ENCODE measurements at places on chromosomes 5 and 9.

DNA sequence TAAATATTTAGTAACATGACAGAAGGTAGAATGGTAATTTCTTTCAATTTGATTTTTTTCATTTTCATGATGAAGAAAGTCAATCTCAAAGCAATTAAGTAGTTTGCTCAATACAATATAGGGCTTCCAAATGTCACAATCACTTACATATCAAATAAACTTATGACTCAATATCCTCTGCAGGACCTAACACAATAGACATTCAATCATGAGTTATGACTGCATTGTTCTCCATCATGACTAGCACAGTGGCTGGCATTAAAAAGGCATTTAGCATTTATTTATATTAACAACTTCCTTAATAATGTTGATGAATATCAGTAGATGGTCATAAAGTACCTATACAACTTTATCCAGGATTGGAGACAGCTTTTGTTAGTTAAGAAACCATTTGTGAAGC, 1499.6 kb downstream of the EFNA5 start:
- DNase-seq: no peak

DNA sequence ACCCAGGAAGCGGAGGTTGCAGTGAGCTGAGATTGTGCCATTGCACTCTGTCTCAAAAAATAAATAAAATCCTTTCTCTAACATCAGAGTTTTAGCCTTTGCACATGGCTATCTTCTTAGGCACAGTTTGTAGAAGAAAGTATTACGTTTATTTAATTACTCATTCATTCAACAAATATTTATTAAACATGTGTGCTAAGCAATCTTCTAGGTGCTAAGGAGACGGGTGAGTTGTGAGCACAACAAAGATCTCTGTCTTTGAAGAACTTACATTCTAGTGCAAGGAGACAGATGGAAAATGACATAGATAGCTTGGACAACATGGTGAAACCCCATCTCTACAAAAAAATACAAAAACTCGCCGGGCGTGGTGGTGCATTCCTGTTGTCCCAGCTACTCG, 122.3 kb upstream of the MYO10 start:
- no peak for DNase-seq

GRCh38 chr9:121727295-121728020, 76.0 kb downstream of the DAB2IP start:
- no peak for DNase-seq

DNA sequence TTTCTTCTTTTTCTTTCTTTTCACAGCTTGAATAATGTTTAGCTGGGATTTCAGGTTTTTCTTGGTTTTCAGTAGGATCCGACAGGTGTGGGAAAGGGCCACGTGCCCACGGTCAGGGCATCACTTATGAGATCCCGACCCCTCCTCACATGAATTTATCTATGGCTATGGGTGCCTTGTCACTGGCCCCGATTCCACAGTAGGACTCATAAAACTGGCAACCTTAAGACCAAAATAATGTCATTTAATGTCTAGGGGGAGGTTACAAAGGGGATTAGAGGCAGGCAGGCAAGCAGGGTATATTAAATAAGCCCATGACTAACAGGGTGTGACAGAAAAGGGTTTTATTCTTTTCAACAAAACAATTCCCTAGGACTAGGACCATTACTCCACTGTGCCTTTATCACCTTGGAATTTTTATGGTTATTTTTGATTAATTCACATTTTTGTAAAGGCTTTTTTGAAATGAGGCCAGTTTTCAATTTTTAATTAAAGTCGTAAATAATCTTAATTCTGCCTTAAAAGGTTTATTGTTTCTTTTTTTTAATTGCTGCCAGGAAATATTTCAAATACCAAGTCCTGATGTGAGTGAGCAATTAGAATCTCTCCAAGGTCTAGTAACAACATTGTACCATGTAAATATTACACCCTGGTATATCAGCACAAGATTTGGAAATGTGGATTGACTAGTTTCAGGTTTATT, 370.4 kb downstream of the GLIS3 start:
- no peak for DNase-seq

- DNase-seq: no peak
These were observed 77.2 kb downstream of the TENT4A start for GRCh38 chr5:6790346-6790865.

GRCh38 chr5:74685979-74686631, 1.1 kb downstream of the HEXB start:
- no peak for DNase-seq

DNA sequence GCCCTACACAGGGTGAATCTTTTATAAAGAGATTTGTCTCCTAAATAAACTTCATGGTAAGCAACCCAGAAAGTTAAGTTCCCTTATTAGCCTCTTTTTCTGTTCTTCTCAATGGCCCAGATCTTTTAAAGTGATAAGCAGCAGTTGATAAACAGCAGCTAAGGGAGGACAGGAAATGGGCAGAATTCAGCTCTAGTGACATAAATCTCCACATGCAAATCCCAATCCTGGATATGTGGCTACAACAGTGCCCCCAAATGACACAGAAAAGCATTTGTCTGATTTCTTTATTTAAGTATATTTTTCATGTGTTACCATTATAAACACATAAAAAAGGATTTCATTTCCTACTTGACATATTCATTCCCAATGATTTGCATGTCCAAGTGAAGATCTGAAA, 199.0 kb downstream of the DTWD2 start:
- no peak for DNase-seq

- DNase-seq: no peak
These were observed 3.7 kb downstream of the ANGPTL2 start for GRCh38 chr9:127118597-127119319.

- DNase-seq: no peak
These were observed 7.7 kb downstream of the CSNK1A1 start for GRCh38 chr5:149543361-149544027.

DNA sequence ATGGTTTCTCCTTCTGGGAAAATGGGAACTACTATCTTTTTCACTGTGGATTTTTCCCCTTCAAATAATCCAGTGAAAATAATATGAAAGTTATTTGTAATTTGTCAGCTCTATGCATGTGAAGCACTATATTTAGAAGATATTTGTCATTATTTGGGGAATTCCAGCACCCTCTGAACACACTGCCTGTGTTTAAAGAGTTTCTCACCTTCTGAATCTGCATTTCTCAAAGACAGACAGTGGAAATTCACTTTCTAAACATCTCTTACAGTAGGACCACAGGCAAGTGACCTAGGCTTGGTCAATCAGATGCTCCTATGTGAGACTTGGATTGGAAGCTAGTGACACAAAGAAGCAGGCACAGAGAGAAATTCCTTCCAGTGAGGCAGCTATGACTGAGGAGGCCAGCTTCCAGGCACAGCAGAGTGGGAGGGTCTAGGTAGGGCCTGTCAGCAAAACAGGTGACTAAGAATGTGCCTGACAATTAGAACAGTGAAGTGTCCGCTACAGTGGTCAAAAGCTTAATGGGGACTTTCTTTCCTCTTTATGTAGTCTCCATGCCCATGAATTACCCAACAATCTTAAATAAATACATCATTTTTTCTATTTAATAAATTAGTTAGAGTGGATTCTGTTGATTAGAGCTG, 167.2 kb downstream of the HMHB1 start:
- no peak for DNase-seq

DNA sequence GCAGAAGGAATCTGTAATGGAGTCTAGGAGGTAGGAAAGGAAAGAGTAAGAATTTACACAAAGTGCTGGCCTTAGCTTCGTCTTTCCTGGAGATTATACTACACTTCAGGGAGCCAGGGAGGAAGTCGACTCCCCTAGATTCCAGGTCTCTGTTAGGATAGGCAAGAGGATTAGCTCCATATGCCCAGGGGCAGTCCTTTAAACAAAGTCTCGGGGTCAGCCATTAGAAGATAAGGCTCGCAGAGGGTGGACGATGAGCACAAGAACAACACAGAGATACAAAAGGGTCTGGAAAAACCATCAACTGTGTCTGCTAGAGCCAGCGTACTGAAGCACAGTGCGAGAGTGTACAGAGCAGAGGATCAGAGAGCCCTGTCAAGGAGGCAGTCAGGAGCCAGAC, 344.7 kb upstream of the TNC start:
- DNase-seq: no peak

DNA sequence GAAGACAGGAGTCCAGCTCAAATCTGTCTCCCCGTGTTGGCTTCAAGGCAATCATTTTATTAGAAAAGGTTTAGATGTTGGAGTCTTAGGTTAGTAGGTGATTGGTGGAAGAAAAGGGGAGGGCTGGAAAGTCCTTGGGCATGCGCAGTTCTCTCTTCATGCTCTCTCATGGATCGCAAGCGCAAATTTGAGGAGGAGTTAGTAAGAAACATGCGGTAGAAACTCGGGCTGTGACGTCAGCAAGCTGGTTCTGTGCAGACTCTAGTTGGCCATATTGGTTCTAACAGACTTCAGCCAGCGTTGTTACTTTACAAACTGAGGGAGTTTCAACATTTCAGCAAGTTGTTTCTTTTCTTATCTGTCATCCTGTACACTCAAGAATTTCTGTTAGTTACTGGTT, 392.2 kb downstream of the CDK5RAP2 start:
- no peak for DNase-seq

- DNase-seq: no peak
These were observed 3.6 kb downstream of the CAMK4 start for GRCh38 chr5:111227801-111228200.

GRCh38 chr9:123232332-123232731, 36.1 kb downstream of the STRBP start:
- DNase-seq: no peak

DNA sequence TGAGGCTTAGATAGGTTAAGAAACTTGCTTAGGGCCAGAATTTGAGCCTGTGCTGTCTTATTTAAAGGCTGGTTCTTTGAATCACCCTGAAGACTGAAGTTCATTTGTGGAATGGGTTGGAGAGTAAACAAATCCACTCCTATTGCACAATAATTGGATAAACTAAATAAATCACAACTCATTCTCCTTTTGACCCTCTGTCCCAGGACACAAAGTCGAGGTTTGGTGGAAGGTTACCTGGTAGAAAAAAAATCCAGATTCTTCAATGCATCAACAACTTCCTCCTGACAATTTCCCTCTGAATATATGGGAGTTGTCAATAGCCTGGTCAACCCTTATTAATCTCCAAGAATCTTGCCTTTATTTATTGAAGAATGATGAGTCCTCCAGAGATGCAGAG, 28.9 kb downstream of the TBC1D2 start:
- DNase-seq: no peak

DNA sequence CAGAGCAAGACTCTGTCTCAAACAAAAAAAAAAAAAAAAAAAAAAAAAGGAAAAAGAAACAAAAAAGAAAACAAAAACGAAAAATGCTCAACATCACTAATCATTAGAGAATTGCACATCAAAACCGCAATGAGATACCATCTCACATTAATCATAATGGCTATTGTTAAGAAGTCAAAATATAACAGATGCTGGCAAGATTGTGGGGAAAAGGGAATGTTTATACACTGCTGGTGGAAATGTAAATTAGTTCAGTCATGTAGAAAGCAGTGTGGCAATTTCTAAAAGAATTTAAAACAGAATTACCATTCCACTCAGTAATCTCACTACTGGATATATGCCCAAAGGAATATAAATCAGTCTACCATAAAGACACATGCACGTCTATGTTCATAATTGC, 50.4 kb upstream of the PRR16 start:
- no peak for DNase-seq

DNA sequence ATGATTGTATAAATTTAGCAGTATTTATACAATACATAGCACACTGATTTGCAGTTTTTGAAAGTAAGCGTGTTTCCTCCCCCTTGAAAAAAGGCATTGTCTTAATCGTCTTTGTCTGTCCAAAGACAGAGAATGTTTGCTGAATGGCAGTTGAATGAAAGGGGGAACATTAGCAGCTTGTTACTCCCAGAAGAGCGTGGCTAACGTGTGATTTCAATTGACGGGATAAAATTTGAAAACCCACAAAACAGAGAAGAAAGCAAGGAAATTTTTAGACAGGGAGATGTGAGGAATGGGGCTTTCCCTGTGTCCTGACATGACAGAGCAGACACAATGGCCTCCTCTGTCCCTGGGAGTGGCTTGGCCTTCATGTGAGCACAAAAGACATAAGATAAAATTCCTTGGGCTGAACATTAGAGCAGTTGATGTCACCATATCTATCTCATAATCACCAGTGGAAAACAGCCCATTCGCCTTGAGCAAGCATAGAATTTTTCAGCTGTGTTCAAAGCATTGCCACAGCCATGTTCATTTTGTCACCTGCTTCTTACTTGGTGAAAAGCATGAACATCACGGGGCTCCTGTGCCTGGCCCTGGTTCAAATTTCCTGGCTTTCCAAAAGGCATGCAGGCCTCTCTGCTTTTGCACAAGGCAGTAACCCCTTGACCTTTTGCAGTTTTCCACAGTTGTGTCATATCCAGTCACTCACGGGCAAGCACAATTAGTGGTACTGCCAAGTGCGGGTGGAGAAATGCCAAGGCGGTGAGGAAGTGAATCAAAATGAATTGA, 126.9 kb downstream of the TLE1 start:
- DNase-seq: no peak

DNA sequence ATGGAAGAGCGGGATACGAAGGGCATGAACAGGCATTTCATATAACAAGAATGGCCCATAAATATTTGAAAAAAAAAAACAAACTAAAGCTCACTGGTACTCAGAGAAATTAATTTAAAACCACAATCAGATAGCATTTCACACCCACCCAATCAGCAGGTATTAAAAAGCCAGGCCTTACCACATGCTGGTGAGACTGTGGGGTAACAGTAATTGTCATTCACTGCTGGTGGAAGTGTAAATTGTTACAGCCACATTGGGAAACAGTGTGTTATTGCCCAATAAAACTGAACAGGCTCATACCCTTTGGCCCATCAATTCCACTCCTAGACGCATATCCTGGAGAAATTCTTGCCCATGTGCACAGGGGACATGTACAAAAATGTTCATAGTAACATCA, 66.0 kb downstream of the PLAC8L1 start:
- no peak for DNase-seq

DNA sequence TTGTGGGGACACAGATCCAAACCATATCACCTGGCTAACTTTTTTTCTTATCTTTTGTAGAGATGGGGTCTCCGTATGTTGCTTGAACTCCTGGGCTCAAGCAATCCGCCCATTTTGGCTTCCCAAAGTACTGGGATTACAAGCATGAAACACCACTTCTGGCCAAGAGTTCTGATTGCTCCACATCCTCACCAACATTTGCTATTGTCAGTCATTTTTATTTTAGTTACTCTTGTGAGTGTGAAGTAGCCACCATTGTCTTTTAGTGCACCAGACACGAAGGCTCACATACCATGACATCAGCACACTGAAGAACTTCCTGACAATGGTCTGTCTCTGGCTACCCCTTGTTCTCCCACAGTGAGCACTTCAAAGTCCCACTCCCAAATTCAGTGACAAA, 17.3 kb downstream of the PLAC8L1 start:
- no peak for DNase-seq

DNA sequence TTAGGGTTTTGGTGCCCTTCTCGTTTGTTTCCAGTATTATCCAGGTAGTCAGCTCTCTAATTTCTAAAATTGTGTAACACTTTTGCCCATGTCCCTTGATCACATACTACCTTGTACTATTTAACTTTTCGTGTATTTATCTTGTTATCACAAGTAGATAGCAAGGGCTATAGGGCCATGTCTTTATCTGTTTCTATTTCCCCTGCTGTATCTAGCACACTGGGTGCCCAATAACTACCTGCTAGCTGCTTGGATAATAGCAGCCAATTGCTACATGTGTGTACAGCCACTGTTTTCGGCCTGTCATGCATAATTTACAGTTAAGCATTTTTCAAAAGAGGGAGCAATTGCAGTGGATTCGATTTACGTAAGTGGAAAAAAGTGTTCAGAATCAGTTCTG, 64.8 kb upstream of the TNFAIP8 start:
- DNase-seq: no peak

- no peak for DNase-seq
These were observed 37.5 kb downstream of the SPOCK1 start for GRCh38 chr5:137461391-137462264.

GRCh38 chr9:121455527-121456239, 44.0 kb downstream of the GGTA1 start:
- DNase-seq: no peak
